ENCODE measurements at places on chromosomes 1 and 21.

DNA sequence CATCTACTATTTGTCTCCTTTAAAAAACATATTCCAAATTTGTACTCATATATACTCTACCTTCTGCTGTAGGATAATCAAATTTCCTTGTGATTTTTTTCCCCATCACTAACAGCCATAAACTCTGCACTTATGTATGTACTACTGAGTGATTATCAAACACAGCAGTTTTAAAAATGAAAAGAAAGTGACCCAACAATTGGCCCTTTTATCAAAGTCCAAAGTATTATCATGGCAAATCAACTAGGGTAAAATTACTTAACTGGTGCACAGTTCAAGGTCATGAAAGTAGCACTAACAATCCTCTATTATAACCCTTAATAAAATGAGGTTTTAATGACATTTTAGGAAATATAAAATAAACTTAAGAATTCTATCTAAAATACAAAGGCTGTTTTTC lies 11.6 kb downstream of the ANGPTL3 start:
- DNase-seq = no peak

- no peak for DNase-seq
Measured at GRCh38 chr21:14115646-14116045, 95.1 kb downstream of the LIPI start.

- no peak for DNase-seq
Measured at GRCh38 chr1:176869577-176869976, 294.9 kb downstream of the ASTN1 start.

DNA sequence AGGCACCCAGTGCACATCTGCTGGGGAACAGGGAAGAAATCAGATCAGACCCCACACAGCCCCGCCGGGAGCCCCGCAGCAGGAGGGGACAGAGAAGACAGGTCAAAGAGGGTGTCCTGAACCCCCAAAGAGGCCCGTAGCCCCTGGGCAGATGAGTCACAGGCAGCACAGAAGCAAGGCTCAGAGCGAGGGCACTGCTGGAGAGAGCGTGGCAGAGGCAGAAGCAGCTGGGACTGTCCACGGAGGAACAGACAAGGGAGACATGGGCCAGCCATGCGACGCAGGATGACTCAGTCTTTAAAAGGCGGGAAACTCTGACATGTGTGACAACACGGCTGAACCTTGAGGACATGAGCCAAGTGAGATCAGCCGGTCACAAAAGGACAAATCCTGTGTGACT lies 14.5 kb upstream of the PRDM16 start:
- DNase-seq = no peak

DNA sequence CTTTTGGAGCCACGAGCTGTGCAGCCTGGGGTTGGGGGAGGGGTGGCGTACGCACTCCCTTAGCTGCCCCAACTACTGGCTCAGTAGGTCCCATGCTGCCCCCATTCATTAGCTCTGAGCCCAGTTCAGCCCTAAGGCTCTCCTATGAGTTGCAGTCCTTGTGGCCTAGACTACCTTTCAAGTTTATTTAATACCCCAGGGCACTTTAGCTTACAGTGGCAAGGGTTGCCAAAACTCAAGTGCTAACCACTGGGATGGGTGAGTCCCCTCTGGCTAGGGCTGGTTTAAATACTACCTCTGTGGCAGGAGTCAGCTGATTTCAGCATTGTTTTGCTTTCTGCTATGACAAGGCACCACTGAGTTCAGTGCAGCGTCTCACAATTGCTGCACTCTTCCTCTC lies 118.2 kb downstream of the ODF2L start:
- DNase-seq = no peak

GRCh38 chr1:5404412-5405203 lies 587.6 kb downstream of the NPHP4 start:
- no peak for DNase-seq

DNA sequence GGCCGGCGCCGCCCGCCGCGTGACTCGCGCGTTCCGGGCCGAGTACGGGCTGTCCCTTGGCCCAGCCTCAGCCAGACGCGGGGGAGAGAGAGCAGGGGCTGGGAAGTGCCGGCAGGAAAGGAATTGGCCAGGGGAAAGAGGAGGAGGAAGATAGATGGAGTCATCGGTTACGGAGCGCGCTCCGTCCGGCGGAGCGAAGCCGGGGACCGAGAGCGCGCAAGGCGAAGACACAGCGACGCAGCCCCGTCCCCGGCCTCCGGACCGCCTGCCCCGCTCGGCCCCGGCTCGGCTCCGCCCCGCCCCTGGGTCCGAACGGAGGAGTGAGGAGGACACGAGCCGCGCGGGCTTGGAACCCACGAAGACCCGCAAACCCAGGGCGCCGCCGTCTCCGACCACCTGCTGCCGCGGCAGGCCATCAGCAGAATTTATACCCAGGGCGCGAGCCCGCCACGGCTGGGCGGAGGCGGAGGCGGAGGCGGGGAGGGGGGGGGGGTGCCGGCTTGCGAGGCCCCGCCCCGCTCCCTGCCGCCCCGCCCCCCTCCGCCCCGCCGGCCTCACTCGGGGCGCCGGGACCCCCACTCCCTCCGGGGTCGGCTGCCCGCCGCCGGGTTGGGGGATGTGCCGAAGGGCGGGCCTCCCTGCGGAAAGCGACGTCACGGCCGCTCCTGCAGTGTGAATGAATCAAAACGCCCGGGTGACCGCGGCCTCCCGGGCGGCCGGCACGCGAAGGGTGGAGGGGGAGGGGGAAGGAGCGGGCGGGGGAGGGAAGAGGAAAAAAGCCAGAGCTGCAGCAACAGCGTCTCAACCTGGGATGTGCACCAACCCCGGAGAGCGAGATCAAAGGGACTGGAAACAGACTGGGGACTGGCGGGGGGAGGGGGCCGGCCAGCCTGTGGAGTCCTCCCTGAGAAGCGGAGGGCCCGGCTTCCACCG lies at the start of gene LHX4:
TSS of gene LHX4 (plus strand) at position 782 of the 933 bp plus-strand sequence. CDS start 266 bp downstream, outside the sequence.
- DNase-seq = peak; percentile 67

- no peak for DNase-seq
Measured at GRCh38 chr1:164703463-164703862, 144.5 kb downstream of the PBX1 start.

GRCh38 chr1:186513526-186513925 lies 52.6 kb upstream of the PDC start:
- DNase-seq = no peak

- peak; percentile 16 for DNase-seq
Measured at GRCh38 chr21:14603202-14603601, 57.1 kb upstream of the SAMSN1 start.

DNA sequence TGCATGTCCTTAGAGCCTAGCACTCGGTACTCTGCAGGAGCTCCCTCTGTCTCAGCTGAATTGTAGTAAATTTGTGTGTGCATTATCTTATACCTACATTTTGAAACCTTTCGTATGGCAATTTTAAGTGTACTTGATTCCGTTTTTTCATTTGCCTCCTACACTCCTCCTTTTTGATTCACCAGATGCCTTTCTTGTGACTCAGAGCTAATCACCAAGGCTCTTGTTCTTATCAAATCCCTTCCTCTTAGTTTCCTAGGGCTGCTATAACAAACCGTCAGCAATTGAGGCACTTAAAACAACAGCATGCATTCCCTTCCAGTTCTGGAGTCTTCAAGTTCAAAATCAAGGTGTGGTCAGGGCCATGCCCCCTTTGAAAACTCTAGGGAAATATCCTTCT lies 261.0 kb downstream of the ASTN1 start:
- peak; percentile 6 for DNase-seq

DNA sequence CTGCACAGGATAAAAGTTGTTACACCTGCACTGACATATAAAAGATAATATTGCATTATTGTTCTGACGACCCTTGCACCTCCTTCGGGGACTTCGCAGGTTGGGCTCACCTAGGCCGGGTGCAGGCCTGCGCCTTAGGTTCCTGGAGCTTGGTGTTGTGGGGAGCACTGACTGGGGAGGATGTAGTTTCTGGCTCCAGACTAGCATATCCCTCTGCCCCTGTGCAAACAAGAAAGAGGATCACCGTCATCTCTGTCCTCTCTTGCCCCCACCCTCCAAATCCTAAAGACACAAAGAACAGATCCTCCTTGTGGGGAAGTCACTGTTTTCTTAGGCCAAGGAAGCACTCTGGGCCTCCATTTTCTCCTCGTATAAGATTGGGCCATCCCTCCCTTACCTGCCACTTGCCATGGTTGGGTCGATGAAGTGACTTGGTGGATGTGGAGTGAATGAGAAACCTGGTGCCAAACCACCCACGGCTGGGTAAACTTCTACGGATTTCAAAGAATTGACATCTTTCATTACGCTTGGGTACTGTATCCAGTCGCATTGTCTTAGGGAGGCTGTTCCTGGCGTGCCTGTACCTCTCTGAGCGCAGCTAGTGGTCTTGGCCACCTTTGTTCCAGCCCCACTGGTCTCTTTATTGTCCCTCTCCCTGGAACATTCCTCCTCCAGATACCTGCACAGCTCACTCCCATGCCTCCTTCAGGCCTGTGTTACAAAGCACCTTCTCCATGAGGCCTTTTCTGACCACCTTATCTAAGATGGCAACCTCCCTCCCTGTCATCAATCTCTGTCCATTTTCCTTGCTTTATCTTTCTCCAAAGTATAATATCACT lies 34.4 kb upstream of the PKP1 start:
- DNase-seq = no peak

DNA sequence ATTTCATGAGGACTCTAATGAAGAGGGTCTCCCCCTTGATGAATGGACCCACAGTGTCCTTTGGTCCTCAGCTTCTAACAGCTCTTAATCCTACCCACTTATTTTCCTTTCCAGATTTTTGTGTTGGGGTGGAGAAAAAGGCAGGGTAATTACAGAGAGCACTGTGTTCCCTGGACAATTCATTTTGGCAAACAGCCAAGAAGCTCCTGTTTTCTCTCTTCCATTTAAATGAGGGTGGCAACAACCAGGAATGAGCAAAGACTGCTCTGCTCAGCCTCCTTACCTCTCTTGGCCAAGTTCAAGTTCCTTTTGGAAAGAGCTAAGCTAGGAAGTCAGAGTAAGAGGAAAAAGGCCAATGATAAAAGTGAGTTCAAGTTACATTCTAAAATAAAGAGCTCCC lies 11.9 kb downstream of the XKR8 start:
- DNase-seq = no peak

GRCh38 chr1:201702936-201703335 lies 126.0 kb upstream of the IPO9 start:
- no peak for DNase-seq
